Activated CD4-positive, alpha-beta memory T cell treated with anti-CD3 and anti-CD28 coated beads for 36 hours (primary cell): ENCODE measurements at places on chromosomes 7 and 10. TPM values are rescaled to one million over a fixed set of nuclear protein-coding genes. Genes with fewer than 3 reads are reported as not detected.

The MKX gene
- 0.38 TPM for total RNA-seq

The RHOBTB1 gene
- not detected for total RNA-seq

The UPK3BL1 gene
- 9.6 TPM for total RNA-seq

The FOXI2 gene
- total RNA-seq = not detected

The TPK1 gene
- 26.0 TPM for total RNA-seq

The NPVF gene
- total RNA-seq = not detected

The COBL gene
- total RNA-seq = not detected

The CASP7 gene
- 12.2 TPM for total RNA-seq

The OPN1SW gene
- total RNA-seq = not detected

The MBL2 gene
- not detected for total RNA-seq

The LAMB1 gene
- total RNA-seq = not detected

The SPOCK2 gene
- total RNA-seq = 218 TPM

GRCh38 chr10:119401671-119402395, 140.7 kb downstream of the RGS10 start:
- no peak for DNase-seq

DNA sequence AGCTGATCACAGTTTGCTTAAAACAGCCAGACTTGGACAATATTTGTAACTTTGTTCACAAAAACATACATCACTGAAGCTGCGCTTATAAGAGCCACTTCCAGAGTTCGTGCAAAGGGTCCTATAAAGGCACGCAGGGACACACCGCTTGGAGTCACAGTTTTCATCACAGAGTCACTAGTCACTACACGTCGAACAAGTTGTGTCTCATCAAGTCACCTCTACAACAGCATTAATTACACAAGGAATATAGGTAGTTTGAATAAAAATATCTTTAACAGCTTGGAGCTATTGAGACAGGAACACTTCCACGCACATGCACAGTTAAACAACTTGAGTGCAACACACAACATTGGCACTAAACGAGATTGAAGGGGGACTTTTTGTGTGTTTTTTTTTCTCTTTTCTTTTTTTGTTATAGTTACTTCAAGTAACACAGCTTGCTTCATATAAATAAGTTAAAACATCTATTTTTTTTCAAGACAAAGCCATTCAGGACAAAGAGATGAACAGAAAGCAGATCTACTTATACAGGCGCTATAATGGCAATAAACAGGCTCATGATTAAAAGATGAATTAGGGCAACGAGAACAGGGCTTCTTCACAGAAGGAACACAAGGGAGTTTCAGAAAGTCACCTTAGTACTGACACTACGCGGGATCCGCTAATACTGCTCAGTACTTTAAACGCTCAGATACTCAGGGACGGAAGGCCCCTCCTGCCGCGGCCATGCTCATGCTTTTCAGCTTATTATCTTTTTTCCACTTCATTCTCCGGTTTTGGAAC, 2.2 kb downstream of the HOXA5 start:
- DNase-seq = no peak

GRCh38 chr10:18122753-18123152, 17.5 kb upstream of the CACNB2 start:
- DNase-seq = no peak

DNA sequence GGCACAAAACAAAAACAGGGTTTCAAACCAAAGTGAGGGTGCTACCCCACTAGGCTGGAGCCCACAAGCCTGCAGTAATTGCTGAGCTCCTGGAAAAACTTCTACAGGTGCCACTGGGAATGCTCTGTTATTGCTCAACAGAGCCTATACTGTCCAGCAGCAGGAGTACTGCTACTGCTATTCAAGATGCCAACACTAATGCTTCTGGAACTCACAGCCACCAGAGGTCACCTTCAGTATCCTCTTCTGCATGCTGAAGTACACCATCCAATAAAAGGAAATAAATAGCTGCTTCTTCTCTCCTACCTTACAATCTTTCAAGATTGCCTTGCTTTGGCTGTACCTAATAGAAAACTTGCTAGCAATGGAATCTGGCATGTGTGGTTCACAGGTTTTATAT, 222.0 kb downstream of the LRRN3 start:
- DNase-seq = no peak

DNA sequence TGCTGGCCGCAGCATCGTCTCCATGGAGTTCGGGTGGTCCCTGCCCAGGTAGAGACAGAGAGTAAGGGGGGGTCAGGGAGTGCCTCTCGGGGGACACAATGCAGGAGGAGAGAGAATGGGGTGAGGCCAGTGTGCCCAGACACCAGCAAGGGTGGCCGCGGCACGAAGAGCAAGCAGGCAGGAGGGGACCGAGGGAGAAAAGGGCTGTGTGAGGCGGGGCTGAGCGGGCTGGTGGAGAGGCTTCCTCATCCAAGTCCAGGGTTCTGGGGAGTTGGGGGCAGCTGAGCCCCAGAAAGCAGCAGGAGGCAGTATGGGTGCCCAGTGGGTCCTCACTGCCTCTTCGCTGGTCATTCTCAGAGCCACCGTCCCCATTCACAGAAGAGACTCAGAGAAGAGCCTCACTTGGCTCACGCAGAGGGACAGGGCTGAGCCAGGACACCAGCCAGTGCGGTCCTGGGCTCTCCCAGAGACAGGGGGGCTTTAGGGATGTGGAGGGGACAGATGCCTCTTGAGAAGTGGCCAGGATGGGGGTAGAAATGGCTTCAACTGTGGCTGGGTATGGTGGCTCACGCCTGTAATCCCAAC, 78.9 kb downstream of the MICALL2 start:
- DNase-seq = no peak

DNA sequence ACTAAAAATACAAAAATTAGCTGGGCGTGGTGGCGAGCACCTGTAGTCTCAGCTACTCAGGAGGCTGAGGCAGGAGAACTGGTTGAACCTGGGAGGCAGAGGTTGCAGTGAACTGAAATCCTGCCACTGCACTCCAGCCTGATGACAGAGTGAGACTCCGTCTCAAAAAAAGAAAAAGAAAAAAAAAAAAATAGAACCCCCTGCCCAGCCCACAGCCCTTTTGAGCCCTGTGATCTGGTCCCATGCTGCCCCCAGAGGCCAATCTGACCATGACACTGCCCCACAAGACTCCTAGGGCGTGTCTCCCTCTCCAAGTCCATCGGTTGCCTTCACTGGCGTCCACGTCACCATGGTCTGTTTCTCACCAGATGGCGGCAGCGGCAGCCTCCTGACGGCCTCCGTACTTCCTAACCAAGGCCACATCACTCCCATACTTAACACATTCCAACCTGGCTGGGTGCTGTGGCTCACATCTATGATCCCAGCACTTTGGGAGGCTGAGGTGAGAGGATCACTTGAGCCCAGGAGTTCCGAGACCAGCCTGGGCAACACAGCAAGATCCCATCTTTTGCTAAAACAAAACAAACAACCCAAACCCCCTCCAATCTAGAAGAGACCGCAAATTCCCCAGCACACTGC, 18.0 kb downstream of the STX1A start:
- DNase-seq = peak; percentile 44

DNA sequence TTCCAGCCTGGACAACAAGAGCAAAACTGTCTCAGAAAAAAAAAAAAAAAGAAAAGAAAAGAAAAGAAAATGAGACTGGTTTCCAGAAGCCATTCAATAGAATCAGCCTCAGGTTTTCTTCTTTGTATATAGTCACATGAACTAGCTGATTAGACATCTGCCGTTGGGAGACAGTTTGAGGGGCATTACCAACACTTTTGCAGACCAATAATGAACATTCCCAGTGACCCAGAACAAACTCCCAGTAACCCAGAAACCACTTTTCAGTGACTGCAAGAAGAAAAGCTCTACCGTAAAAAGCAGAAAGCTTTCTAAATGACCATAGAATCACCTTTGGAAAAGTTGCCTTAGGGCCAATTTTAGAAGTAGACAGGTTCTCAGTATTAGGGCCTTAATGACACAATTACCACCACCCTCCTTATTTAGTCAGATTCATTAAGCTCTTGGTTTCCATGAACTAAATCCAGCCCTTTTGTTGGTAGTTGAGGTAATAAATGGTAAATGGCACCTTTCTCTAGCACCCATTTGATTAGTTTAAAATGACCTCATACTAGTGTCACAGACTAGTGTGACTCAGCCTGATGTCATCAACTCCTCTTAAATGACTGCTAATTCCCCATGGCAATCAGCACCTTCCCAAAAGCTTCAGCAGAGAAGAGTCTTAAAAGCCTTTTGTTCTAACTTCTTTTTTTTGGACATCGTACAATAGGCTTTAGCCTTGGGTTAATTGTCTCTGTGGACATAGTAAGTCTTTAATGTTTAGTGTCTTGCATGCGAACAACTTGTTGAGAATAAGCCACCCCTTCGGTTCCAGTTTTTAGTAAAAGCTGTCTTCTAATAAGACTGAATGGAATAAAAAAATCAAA, 33.6 kb upstream of the XRCC2 start:
- DNase-seq = no peak

GRCh38 chr7:102202556-102202955, 84.1 kb upstream of the SH2B2 start:
- no peak for DNase-seq

- no peak for DNase-seq
These were observed 30.5 kb downstream of the CTNNA3 start for GRCh38 chr10:67665491-67665890.

DNA sequence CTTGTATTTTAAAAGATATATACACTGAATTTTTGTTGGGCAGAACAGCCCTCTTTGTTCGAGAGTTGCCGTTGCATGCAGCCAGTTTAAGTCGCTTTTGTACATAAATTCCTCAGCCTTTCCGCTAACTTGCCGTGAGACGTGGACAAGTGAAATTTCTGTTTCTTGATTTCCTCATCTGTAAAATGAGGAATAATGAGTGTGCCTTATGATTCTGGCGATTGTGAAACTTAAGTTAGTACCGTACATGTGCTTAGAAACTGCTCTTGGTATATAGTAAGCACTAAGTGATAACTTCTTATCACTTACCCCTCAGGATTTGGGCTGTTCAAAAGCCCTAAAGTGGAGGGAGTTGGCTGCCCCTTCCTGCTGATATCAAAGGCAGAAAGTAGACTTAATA, 1.4 kb downstream of the CCNJ start:
- DNase-seq = no peak

DNA sequence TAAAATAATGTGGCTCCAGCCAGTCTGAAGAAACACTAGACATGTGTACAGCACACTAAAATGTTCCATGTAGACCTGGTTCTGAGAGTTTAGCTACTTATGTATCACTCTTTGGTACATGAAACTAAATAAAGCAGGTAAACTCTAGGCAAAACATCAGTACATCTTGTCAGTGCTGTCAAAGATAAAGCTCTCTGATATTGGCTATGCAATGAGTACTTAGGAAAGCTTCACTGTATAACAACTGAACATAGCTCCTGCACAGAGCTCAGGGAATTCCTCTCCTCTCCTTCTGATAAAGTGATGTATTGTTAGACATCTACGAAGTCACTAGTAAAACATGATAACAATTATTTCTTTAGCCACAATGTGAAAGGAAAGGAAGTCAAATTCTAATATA, 3.5 kb downstream of the LRRN3 start:
- no peak for DNase-seq

DNA sequence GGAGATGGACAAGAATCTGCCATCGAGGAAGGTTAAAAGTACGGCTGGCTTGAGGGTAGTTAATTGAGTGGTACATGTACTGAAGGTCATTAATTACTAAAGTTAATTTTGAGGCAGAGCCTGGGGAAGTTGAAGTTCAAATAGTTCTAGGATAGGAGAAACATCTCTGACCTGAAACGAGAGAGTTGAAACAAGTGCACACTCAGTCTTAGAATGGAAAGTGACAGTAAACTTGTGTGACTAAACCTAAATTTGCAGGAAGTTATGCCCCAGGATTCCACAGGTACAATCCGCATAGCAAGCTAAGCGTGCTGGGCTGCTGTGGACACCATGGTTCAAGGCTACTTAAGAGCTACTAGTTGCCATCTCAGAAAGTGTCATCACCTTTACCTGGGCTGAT, 209.9 kb downstream of the CHCHD3 start:
- no peak for DNase-seq

- no peak for DNase-seq
These were observed 121.9 kb downstream of the BBS9 start for GRCh38 chr7:33251301-33251700.

DNA sequence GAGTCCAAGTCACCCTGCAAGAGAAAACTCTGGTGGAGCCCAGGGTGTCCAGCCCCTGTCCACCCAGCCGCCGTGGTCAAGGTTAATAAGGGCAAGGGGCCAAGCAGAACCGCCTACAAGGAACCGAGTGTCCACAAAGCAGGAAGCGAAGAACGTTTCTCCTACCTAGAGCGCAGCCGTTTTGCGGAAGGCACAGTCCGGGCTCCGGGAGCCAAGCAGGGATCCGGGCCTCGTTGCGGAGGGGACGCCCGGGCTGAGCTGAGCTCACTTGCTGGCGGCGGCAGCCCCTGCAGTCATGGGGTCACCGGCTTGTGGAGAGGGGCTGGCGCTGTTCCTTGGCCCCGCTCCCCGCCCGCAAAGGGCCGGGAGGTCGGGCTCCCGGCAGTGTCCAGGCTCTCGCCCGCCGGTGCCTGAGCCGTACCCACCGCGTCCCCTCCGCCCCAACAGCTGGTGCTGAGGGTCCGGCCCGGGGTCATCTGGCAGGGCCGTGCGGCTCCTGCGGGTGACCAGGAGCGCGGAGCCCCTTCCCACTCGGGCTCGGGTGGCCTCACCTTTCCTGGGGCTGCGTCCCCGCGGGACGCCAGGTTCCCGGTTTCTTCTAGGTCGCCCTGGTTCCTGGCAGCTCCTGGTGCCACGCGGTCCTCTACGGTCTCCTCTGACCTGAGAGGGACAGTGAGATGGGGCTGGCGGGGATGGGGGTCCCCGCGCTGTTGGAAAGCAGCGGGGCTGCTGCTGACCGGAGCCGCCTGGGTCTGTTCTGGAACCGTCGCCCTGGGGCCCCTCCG, 14.0 kb upstream of the ZNF273 start:
- DNase-seq = peak; percentile 24

- peak; percentile 14 for DNase-seq
These were observed 28.4 kb upstream of the IFRD1 start for GRCh38 chr7:112421666-112422486.

DNA sequence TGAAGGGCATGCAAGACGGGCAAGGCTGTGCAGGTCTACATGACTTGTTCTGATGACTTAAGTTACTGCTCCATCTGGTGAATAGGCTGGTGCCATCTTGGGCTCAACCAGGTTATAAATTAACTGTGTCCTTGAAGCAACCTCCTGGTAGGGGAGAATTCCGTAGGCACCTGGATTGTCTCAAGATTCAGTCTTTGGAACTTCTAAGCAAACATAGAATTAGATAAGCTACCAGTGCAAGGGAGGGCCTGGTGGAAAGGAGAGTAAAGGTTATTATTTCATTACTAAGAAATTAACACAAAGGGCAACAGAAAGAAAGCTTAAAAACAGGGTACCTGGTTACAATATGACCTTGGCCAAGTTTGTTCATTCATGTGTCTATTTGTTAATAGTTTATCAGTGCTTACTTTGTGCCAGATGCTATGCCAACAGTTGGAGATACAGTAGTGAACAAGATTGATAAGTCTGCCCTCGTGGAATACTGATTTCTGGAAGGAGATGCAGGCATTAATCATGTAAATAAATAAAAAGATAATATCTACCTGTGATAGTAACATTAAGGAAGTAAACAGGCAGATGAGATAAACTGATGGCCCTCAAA, 107.0 kb upstream of the PALS2 start:
- DNase-seq = no peak

GRCh38 chr7:31478721-31479120, 35.2 kb upstream of the ITPRID1 start:
- DNase-seq = no peak
